ENCODE measurements at places on chromosomes 11 and 22. TPM values are rescaled to one million over a fixed set of nuclear protein-coding genes. Genes with fewer than 3 reads are reported as not detected.

DNA sequence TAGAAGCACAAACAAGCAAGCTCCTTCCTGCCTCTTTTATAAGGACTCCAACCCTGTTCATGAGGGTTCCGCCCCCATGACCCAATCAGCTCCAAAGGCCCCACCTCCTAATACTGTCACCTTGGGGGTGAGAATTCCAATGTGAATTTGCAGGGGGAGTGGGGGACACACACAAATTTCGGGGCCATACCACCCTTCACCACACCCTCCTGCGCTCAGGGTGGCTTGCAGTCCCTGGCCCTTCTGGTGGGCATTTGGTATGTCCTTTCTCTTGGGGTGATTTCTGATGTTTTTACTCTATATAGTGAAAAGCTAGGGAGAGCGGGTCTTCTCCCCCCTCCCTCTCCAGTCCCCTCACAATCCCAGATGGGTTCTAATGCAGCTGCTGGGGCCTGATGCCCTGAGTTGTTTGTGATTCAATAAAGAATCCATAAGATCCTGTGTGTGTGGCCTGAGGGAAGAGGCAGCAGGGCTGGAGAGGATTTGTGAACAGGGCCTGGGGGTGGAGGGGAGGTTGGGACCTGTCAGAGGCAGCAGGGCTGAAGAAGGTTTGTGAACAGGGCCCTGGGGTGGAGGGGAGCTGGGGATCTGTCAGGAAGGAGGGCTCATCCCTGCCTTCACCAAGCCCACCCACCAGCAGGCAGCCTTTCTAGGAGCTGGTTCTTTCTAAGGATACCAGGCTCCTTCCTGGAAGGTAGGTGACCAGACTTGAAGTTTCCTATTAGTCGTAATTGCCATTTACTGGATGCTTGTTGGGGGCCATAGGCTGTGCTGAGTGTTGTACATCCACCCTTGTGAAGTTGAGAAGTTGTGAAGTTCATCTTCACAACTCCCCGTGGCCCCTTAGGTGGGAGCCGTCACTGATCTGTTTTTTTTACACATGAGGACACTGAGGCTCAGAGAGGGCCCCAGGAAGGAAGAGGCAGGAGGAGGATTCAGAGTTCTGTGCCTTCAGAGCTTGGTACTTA is 7.9 kb downstream of the SLC35C1 start:
- no peaks in the 10 kb centered on the region for H3K27me3 ChIP-seq
- no peak for DNase-seq
- peaks cover 15% of the 10 kb centered on the region for H3K4me1 ChIP-seq

KCNK4 gene
- 0.47 TPM for total RNA-seq

GNG3 gene
- total RNA-seq = 266 TPM

DNA sequence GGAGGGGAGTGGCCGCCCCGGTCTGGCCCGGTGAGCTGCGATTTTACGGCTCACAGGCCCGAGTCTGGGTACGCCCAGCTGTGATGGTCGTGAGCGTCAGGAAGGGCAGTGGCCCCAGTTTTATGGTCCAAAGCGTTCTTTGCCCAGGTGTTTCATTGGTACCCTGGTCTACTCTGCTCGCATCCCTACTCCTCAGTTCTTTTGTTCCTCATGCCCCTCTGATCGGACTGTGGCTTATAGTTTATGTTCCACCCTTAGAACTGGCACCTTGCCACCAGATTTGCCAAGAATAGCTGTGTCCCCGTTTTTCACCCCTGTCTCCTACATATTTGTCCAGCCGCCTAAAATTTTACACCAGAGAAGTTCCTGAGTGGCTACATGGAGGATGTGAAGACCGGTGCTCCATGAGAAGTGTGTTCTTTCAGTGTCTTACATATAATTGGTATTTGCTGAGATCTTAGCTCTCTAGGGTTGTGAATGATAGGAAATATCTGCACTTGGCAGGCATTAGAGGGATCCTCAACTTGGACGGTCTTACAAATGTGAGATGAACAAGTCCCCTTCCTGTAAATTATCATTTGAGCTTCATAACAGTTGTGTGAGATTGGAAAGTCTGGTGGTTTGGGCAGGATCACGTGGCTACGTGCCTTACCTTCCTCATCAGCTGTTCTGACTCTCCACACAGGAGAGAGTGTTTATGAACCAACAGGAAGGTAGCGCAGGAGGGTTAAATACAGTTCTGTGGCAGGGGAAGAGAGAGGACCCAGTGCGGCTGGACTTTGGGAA is 1.1 kb downstream of the PANX1 start:
- peaks cover 27% of the 10 kb centered on the region for H3K4me1 ChIP-seq
- no peaks in the 10 kb centered on the region for H3K36me3 ChIP-seq
- peaks cover 7% of the 10 kb centered on the region for H3K27me3 ChIP-seq
- H3K27ac ChIP-seq = no peak overlapping the region
- DNase-seq = no peak

GRCh38 chr11:44446996-44447771 is 118.3 kb upstream of the CD82 start:
- H3K36me3 ChIP-seq = no peaks in the 10 kb centered on the region
- DNase-seq = no peak
- H3K27me3 ChIP-seq = no peaks in the 10 kb centered on the region
- H3K4me1 ChIP-seq = no peaks in the 10 kb centered on the region
- H3K4me3 ChIP-seq = no peak overlapping the region

DNA sequence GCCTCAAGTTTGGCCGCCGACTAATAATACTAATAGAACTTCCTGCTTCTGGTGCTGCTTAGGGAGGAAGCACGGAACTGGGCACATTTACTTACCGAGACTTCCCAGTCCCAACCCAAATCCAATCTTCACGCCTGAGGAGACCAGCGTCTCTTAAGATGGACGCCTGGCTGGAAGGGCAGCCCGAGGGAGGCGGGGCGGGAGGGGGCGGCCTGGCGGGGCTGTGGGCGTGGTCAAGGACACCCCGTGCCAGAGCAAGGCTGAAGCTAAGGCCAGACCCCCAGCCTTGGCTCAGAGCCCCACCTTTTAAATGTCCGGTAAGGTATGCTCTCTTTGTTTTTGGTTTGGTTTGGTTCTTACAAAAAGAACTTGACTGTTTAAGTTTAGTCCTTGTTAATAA is at the start of gene GDPD4:
GDPD4 (minus strand) TSS at position 177 of the 400 bp plus-strand sequence. CDS start 16,549 bp downstream, outside the sequence.
- peaks cover 2% of the 10 kb centered on the region for H3K4me1 ChIP-seq
- H3K27me3 ChIP-seq = no peaks in the 10 kb centered on the region
- DNase-seq = no peak
- H3K36me3 ChIP-seq = no peaks in the 10 kb centered on the region

MMP8 gene
- total RNA-seq = not detected

DNA sequence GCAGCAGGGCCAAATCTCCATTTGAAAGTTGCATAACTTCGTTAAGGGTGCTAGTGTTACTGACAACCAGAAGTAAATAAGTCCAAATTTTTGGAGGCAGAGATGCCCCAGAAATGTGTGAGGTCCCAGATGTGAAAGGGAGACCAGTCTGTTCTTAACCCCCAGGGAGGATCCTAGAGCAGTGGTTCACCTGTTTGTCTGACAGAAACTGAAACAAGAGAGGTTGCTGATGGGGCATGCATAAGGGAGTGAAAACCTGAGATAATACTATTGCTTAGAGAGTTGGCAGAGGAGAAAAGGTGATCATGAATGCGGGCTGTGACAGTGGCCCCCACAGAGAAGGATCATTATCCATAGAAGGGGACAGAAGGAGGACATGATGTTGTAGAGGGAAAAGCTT is 3.8 kb downstream of the CBLIF start:
- H3K27me3 ChIP-seq = no peaks in the 10 kb centered on the region
- no peaks in the 10 kb centered on the region for H3K36me3 ChIP-seq
- no peak overlapping the region for H3K27ac ChIP-seq
- no peak for DNase-seq
- no peaks in the 10 kb centered on the region for H3K4me1 ChIP-seq

- DNase-seq = no peak
- H3K4me3 ChIP-seq = no peak overlapping the region
- H3K4me1 ChIP-seq = no peaks in the 10 kb centered on the region
- H3K27me3 ChIP-seq = no peaks in the 10 kb centered on the region
- H3K27ac ChIP-seq = no peak overlapping the region
Measured at GRCh38 chr11:16395601-16396000, 39.3 kb upstream of the SOX6 start.

SCGB1C1 gene
- not detected for total RNA-seq

FAM111B gene
- 6.4 TPM for total RNA-seq

DNA sequence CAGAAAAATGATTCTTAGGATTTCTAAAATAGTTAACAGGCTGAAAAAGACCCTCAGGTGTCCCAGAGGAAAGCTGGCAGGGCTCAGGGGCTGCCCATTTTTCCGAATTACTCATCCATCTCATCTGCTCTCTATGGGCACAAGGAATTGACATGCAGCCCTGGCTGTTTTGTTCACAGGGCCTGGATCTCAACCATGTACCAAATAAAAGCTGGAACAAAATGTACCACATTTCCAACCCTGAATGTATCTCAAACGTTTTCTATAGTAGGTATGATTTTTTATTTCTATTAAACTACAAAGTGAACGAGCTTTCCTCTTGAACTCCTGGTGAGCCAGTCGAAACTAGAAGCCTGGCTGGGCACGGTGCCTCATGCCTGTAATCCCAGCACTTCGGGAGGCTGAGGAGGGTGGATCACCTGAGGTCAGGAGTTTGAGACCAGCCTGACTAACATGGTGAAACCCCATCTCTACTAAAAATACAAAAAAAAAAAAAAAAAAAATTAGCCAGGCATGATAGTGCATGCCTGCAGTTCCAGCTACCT is 43.8 kb upstream of the RASD2 start:
- H3K27me3 ChIP-seq = peaks cover 9% of the 10 kb centered on the region
- H3K4me3 ChIP-seq = no peak overlapping the region
- DNase-seq = no peak
- no peaks in the 10 kb centered on the region for H3K4me1 ChIP-seq
- H3K27ac ChIP-seq = no peak overlapping the region

DNA sequence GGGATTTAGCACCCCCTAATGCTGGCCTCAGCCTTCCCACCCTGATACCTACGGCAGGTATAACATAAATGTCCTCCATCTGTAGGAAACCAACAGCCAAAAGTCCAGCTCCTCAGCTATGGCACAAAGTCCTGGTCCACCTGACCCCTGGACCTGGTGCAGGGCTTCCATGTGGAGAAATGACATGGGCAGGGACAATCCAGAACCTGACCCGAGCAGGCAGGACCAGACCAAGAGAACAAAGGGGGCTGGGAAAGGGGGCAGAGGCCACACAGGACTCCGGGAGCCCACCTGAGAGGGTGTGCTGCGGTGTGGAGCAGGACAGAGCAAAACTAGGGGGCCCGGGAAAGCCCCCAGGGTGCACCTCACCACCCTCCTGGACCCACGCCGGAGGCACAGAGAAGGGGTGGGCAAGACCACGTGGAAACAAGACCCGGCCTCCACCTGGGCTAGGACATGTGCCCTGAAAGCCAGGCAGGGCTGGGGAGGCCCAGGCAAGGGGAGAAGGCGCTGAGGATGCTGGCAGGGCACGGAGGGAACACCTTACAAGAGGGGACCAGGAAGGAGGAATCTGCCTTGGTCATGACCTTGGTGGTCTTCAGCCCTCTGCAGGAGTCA is 368.9 kb downstream of the SHANK2 start:
- DNase-seq = no peak
- peaks cover 34% of the 10 kb centered on the region for H3K4me1 ChIP-seq

- H3K27me3 ChIP-seq = no peaks in the 10 kb centered on the region
- no peak overlapping the region for H3K4me3 ChIP-seq
- H3K36me3 ChIP-seq = no peaks in the 10 kb centered on the region
- H3K4me1 ChIP-seq = peaks cover 6% of the 10 kb centered on the region
Measured at GRCh38 chr11:92657226-92657625, 312.2 kb upstream of the MTNR1B start.

NAP1L4 gene
- 209 TPM for total RNA-seq

- H3K4me1 ChIP-seq = peaks cover 22% of the 10 kb centered on the region
- H3K4me3 ChIP-seq = peak overlapping the region; percentile 11
- H3K36me3 ChIP-seq = peaks cover 6% of the 10 kb centered on the region
- peaks cover 17% of the 10 kb centered on the region for H3K27me3 ChIP-seq
- H3K27ac ChIP-seq = peak overlapping the region; percentile 80
- DNase-seq = no peak
Measured at GRCh38 chr11:73313652-73314051, 5.6 kb downstream of the ARHGEF17 start.

GRCh38 chr11:29364006-29364405 is 652.8 kb downstream of the KCNA4 start:
- H3K4me3 ChIP-seq = no peak overlapping the region
- H3K36me3 ChIP-seq = no peaks in the 10 kb centered on the region
- no peak overlapping the region for H3K27ac ChIP-seq
- H3K4me1 ChIP-seq = no peaks in the 10 kb centered on the region
- peaks cover 4% of the 10 kb centered on the region for H3K27me3 ChIP-seq

GRCh38 chr11:35536470-35536869 is 11.1 kb upstream of the PAMR1 start:
- H3K27ac ChIP-seq = no peak overlapping the region
- H3K4me3 ChIP-seq = no peak overlapping the region
- peaks cover 2% of the 10 kb centered on the region for H3K27me3 ChIP-seq
- H3K36me3 ChIP-seq = no peaks in the 10 kb centered on the region
- H3K4me1 ChIP-seq = peaks cover 12% of the 10 kb centered on the region
- no peak for DNase-seq

POU2AF2 gene
- total RNA-seq = not detected

TNNT3 gene
- total RNA-seq = not detected

- no peak overlapping the region for H3K4me3 ChIP-seq
- no peak for DNase-seq
- peaks cover 9% of the 10 kb centered on the region for H3K4me1 ChIP-seq
- H3K27me3 ChIP-seq = peaks cover 19% of the 10 kb centered on the region
- no peak overlapping the region for H3K27ac ChIP-seq
Measured at GRCh38 chr22:24006207-24006913, 1.1 kb upstream of the GSTT4 start.

DNA sequence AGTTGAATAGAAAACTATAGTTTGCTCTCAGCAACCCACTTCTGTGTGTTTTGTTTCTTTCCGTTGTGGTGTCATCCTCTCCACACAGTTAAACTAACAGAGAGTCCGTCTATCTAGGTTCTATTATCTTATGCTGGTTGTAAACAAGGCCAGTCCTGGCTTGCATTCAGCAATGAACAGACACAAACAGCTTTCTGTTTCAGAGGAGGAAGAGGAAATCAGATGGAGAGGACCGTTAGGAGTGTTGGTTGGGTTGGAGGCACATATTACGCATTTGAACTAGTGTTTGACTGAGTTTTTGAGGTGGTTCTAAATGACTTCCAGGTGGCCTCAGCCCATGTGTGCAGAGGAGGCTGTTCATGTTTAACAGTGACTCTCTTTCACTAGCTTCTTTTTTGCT is 129.5 kb upstream of the SORL1-AS1 start:
- no peak overlapping the region for H3K4me3 ChIP-seq
- peaks cover 2% of the 10 kb centered on the region for H3K27me3 ChIP-seq
- H3K36me3 ChIP-seq = peaks cover 11% of the 10 kb centered on the region
- H3K27ac ChIP-seq = no peak overlapping the region

TP53I11 gene
- total RNA-seq = 420 TPM

- H3K36me3 ChIP-seq = no peaks in the 10 kb centered on the region
- H3K4me1 ChIP-seq = no peaks in the 10 kb centered on the region
- H3K4me3 ChIP-seq = no peak overlapping the region
- no peak overlapping the region for H3K27ac ChIP-seq
- H3K27me3 ChIP-seq = no peaks in the 10 kb centered on the region
Measured at GRCh38 chr11:36744375-36745168, 146.5 kb upstream of the RAG2 start.

DNA sequence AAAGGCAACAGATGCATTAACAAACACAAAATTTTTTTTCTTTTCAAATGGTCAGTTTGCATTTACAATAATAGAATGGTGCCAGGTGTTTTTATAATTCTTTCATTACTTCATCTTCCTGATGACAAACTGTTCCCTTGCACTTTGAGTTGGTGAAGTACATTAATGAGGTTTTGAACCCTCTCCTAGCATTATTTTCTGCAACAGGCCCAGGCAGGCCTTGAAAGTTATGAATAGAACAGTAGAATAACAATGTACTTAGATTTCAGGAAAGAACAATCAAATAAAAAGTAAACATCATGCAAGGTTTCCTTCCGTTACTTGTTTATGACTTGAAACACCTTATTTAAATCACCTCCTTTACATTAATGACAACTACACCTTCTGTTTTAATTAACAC is 9.6 kb downstream of the BTG4 start:
- H3K27ac ChIP-seq = no peak overlapping the region
- no peaks in the 10 kb centered on the region for H3K4me1 ChIP-seq
- H3K36me3 ChIP-seq = no peaks in the 10 kb centered on the region
- no peaks in the 10 kb centered on the region for H3K27me3 ChIP-seq

All from glutamatergic neuron (in vitro differentiated cells).